ENCODE measurements at places on chromosomes 16 and 17.

DNA sequence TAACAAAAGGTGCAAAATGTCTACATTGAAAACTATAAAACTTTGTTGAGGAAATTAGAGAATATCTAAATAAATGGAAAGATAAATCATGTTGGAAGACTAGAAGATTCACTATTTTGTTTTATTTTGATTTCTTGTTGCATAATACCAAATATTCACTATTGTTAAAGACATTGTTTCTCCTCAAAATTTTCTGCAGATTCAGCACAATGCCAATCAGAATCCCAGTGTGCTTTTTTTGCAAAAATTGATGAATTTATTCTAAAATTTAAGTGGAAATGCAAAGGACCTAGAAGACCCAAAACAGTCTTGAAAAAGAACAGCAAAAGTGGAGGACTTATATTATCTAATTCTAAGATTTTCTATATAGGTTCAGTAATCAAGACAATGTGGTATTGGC, 40.4 kb downstream of the TTLL6 start:
- DNase-seq, result no peak

- peak; percentile 88 for DNase-seq
Measured at GRCh38 chr16:3182608-3183444, 5.2 kb upstream of the OR1F1 start.

GRCh38 chr16:11232852-11233726, 22.9 kb downstream of the SOCS1 start:
- no peak for DNase-seq

DNA sequence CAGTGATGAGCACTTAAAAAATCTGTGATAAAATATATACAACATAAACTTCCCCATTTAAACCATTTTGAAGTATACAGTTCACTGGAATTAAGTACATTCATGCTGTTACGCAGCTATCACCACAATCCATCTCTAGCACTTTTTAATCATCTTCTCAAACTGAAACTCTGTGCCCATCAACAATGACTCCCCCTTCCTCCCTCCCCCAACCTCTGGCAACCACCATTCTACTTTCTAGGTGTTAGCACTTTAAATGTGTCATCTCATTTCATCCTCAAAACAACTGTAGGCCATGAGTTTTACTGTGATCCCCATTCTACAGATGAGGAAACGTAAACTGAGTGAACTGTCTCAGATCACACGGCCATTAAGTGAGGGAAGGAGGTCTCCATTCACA, 13.8 kb upstream of the TMEM98 start:
- no peak for DNase-seq

DNA sequence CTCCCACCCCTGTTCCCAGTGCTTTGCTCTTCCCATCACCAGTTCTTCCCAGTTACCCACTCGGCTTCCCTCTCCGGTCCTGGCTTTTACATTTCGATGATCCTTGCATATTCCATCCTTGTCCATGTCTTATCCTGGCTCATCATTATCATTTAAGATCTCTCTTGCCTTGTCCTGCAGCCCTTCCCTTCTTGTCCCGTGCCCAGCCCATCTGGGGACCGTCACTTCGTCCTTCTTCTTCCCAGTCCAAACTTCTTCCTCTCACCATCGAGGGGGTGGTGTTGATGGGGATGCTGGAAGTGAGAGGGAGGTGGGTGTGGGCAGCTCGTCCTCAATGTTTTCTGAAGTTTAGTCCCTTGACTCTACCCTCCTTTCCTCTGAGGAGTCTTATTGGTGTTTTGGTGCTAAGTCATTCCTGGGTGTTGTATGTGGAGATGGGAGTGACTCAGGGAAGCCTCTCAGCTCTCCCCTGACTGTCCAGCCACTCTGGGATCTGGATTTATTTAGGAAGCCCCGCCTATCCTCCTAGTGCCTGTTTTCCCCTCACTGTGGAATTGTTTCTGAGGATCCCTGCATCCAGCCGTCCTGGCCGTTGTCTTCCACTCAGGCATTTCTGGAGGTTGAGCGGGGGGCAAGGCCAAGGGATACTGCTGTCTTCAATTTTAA, 975 bp downstream of the SNX29 start:
- DNase-seq, result no peak

DNA sequence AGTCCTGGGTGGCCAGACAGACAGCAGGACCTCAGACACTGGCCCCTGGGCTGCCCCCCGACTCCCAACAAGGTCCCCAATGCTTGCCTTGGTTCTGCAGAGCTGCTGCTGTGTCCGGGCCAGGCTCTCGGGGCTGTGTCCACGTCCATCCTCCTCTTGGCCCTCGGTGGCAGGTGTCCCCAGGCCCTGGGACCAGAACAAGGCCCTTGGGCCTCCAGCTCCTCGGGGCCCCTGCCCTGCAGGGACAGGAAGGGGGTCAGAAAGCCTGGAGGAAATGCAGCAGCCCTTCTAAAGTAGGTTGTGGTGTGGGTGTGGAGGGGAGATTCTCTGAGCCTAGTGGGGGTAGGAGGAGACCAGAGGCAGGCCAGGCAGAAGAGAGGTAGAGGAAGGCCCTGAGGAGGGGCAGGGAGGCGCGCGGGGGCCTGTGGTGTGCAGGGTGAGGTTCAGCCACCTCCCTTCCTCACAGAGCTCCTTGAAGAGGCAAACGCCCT, 2.5 kb upstream of the AXIN1 start:
- no peak for DNase-seq

- no peak for DNase-seq
Measured at GRCh38 chr17:33942414-33942813, 312.7 kb upstream of the CCL2 start.

- no peak for DNase-seq
Measured at GRCh38 chr17:4956493-4957061, 5.7 kb downstream of the ENO3 start.

- DNase-seq, result no peak
Measured at GRCh38 chr16:53085931-53086421, 31.2 kb downstream of the CHD9 start.

DNA sequence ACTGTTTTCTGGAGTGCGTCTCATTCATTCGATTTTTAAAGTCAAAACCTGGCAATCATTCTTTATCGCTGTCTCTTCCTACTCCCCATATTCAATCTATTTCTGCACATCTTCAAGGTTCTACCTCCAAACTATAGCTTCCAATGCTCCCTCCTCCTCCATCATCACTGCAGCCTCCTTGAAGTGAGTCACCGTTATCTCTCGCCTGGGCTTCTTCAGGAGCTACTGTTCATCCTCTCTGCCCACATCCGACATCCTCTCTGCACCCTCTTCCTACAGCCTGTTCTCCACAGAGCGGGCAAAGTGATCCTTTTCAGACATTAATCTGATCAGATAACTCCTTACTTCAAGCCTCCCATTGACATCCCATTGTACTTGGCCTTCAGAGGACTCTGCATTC, 144.2 kb upstream of the DNAH9 start:
- DNase-seq, result no peak

DNA sequence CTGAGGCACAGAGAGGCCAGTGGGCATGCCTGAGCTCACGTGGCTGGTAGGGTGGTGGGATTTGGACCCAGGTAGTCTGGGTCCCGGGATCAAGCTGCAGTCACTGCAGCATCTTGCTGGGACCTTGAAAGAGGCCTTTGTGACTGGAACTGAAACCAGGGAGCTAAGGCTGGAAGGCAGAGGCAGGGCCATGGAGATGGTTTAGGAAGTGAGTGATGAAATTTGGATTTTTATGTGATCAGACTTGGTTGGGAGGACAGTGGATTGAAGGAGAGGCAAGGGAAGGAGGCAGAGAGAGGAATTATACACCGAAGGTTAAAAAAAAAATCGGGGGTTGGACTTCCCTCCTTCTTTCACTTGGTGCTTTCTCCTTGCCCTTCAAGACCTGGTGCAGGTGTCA, 255.4 kb upstream of the CACNG5 start:
- DNase-seq, result no peak

DNA sequence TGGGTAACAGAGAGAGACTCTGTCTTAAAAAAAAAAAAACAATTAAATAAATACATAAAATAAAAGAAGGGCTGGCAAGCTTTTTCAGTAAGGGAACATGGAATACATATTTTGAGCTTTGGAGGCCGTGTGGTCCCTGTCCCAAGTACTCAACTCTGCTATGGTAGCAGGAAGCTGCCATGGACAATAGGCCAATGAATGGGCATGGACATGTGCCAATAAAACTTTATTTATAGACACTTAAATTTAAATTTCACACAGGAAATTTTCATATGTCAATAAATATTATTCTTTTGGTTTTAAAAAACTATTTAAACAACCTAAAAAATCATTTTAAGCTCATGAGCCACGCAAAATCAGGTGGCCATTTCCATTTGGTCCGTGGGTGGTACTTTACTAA, 3.8 kb downstream of the OTOA start:
- no peak for DNase-seq

Data from Calu3 (cell line).